ENCODE measurements at places on chromosomes 12 and 14.

DNA sequence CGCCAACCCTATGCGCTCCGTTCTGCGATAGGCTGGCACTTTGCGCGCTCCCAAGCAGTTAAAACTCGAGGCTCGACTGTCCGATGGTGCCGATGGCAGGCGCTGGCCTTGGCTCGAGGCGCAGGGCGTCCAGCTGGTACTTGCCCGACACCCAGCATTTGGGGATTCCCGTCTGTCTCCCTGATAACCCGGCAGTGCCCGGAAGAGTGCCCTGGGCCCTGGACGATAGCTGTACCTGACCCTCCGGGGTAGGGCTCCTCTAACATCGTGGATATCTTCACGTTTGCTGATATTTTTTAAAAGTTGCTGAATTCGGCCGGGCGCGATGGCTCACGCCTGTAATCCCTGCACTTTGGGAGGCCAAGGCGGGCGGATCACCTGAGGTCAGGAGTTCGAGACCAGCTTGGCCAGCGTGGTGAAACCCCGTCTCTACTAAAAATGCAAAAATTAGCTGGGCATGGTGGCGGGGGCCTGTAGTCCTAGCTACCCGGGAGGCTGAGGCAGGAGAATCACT lies 908 bp upstream of the WIF1 start:
- DNase-seq: no peak

GRCh38 chr12:60197589-60197988 lies 601.8 kb downstream of the SLC16A7 start:
- no peak for DNase-seq

GRCh38 chr14:89983375-89983774 lies 27.6 kb downstream of the TDP1 start:
- DNase-seq: no peak

DNA sequence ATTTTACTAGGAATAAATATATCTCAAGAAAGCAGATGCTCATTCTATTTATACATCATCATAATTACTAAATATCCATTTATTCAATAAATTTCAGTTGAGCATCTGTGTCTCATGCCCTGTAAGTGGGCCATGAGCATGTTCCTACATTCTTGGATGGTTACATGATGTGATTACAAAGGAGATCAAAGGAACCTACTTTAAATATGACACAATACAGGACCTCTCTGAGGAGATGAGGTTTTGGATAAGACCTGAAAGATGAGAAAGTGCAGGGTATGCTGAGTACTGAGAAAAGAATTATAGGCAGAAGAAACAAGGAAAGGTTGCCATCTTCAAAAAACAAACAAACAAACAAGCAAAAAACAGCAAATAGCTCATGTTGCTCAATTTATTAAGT lies 105.4 kb upstream of the CNTN1 start:
- DNase-seq: no peak

- DNase-seq: no peak
Measured at GRCh38 chr14:58395562-58395811, 243 bp upstream of the TOMM20L start.

GRCh38 chr14:100193417-100194357 lies 34.2 kb upstream of the DEGS2 start:
- DNase-seq: no peak

DNA sequence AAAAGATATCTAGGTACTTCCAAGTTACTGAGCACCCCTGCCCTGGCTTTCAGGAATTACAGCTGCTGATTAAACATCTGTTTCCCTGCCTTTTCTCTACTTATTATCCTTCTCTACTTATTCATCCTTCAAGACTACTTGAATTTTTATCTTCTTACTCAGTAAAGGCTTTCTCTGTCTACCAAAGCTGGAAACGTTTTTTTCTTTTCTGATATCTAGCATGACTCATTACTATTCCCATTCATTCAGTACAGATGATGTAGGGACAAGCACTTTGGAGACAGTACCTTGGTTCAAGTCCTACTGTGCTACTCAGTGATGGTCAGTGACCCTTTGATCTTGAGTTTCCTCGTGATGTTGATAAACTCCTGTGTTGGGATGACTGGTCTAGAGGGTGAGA lies 848.7 kb downstream of the NRXN3 start:
- no peak for DNase-seq

GRCh38 chr14:57761800-57762199 lies 104.1 kb downstream of the SLC35F4 start:
- no peak for DNase-seq

GRCh38 chr12:53299101-53299453 lies 418 bp upstream of the MYG1 start:
- no peak for DNase-seq

- no peak for DNase-seq
Measured at GRCh38 chr14:64737391-64738280, 33.4 kb downstream of the PLEKHG3 start.

- peak; percentile 5 for DNase-seq
Measured at GRCh38 chr14:50667684-50667995, 466 bp downstream of the SAV1 start.

DNA sequence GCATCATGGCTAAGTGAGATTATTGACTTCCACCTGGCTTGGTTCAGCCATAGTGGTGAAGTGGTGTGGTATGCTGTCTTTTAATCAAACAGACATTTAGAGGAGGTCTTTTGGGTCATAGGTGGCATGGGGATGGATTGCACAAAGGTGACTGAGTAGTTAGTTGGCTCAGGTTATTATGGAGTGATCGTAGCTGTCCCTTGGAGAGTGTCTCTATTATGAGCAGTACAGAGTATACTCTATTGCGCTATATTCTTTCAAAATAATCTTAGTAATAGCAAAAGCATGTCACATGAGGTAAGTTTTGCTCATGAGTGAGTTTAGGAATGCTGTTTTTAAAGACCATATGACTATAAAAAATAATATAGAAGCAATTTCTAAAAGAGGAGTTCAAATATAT lies 60.4 kb downstream of the RASSF8 start:
- DNase-seq: no peak

DNA sequence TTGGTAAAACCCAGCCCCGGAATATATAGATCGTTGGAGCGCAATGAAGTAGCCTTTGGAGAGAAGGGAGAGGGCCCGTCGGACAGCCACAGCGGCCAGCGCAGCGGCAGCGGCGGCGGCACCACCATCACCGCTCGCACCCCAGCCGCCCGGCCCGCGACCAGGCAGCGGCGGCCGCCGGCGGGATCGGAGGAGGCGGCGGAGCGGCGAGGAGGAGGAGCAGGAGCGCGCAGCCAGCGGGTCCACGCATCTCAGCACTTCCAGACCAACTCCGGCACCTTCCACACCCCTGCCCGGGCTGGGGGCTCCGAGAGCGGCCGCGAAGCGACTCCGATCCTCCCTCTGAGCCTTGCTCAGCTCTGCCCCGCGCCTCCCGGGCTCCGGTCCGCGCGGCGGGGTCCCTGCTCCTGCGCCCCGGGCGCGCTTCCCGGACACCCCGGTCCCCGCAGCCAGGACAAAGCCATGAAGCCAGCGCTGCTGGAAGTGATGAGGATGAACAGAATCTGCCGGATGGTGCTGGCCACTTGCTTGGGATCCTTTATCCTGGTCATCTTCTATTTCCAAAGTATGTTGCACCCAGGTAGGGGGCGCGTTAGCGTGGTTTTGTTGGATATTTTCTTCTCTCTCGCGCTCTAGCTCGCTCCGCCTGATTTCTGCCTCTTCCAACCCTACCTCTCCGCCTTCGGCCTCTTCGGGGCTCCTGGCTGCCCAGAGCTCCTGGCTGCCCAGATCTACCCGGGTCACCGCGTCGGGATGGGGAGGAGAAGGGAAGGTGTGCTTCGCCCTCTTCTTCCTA lies 400 bp downstream of the CHST11 start:
- no peak for DNase-seq

DNA sequence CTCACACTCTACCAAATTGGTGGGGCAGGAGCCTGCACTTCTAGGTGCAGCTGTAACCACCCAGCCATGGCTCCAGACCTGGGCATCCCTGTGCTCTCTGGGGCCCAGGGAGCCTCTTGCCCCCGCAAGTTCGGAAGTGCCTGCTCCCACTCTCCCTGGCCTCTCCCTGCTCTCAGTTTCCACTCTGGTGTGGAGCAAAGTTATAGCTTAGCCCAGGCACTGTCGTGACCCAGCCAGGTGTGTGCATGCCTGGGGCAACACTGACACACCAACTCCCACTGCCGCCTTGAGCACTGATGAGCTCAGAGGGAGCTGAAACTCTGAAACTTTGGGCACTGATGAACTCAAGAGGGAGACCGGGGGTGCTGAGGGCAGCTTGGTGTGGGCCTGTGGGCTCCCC lies 8.7 kb upstream of the FBXO33 start:
- DNase-seq: no peak

GRCh38 chr12:132196038-132196872 lies 52.0 kb downstream of the NOC4L start:
- DNase-seq: no peak

DNA sequence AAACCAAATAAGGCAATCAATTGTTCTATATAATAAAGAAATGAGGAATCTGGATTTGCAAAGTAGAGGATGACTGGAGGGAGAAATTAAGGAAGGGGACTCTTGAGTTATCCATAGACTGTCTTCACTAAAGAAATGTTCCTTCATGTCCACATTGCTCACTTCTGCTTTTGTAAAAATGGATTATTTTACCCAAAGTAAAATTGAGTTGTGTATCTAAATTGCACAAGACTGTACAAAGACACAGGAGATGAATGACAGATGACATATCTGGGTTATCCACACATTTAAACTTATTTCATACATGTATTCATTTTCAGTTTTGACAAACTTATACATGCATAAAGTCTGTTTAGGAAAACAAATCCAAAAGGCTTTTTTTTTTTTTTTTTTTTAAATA lies 11.3 kb downstream of the ATP2B1 start:
- no peak for DNase-seq

- DNase-seq: no peak
Measured at GRCh38 chr12:47268501-47269454, 189.0 kb upstream of the AMIGO2 start.

GRCh38 chr14:32666308-32666707 lies 272.4 kb upstream of the NPAS3 start:
- no peak for DNase-seq
